Activated T-helper 1 cell treated with Interleukin-2 at 50 U/mL for 16 hours (primary cell): ENCODE measurements at places on chromosomes 2 and 18.

GRCh38 chr18:36396190-36396589, 98.7 kb downstream of the FHOD3 start:
- no peak for DNase-seq

DNA sequence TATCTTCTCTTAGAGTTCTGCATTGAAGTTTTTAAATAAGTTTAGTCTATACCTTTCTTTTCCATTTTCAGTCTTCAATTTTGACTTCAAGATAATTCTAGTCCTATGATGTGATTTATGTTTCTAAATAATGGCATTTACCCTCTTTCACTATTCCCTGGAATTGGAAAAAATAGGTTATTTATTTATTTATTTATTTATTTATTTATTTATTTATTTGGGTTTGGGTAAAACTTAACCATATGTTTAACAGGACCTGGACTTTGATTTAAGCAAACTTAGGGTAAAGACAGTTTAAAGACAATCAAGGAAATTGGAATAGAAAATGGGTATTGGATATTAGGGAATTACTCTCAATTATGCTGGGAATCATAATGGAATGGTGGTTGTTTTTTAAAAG, 182.1 kb downstream of the RPIA start:
- no peak for DNase-seq

DNA sequence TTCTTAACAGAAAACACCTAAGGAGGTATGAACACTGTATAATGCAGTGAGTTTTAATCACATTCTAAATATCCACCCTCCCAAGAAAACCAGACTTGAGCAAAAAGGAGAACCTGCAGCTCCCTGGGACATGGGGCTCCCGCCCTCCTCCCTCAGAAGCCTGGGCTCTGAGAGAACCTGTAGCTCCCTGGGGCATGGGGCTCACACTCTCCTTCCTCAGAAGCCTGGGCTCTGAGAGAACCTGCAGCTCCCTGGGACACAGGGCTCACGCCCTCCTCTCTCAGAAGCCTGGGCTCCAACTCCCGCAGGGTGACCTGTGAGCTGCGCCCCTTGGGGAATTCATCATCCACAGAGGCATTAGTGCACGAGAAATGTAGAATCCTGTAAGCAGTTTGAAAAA, 222.9 kb downstream of the SNTG2 start:
- no peak for DNase-seq

- no peak for DNase-seq
Observed at GRCh38 chr2:231348173-231348572, 47.3 kb upstream of the B3GNT7 start.

DNA sequence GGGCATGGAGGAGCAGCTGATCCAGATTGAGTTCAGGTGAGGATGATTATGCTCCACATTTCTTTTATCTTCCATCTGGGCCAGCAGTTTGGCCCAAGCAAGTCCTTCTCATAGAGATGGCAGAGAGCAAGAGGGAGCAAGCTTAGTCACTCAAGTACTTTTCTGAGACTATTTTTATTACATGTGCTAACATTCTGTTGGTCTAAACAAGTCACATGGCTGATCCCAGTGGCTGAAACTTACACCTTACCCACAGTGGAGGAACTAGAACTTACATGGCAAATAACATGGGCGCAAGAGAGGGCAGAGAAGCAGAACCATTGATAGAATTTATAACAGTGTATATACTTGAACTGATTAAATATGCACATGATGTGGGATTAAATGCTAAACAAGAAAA, 105.7 kb downstream of the KYNU start:
- no peak for DNase-seq

- DNase-seq: no peak
Observed at GRCh38 chr2:8595811-8596600, 85.8 kb upstream of the ID2 start.

DNA sequence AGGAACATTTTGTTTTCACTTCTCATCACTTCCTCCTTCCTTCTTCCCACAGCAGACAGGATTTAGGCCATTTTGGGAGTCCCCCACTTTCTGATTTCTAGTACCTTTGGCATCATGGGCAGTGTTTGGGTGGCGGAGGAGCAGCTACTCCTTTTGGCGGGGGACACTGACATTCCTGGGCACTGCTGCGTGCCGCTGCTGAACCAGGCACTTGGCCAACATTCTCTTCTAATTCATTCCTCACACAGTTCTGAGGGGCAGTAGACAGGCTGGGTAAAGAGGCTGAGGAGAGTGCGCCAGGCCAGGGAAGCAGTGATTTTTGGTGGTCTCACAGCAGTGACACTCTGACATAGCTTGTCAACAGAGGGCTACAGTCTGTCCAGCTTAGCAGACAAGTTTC, 270.2 kb downstream of the LOXHD1 start:
- DNase-seq: no peak

GRCh38 chr2:15668611-15669305, 77.1 kb downstream of the DDX1 start:
- no peak for DNase-seq

DNA sequence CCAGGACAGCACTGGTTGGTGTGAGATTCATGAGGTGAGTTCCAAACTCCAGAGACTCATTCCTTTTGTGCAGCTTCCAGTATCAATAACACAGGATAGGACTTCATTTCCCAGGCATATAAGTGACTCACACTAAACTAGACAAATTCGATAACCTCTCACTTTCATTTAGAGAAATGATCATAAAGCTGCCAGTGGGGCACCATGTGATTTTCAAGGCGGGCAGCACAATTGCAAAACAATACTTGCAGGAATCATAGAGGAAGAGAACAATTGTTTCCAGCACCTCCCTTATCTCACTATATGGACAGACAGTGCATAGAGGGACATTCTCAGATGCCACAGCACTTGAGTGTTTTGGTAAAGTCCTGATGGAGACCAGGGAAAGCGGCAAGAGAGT, 31.3 kb upstream of the DNAH7 start:
- DNase-seq: no peak

- DNase-seq: no peak
Observed at GRCh38 chr18:80105369-80106167, 3.5 kb upstream of the ADNP2 start.

DNA sequence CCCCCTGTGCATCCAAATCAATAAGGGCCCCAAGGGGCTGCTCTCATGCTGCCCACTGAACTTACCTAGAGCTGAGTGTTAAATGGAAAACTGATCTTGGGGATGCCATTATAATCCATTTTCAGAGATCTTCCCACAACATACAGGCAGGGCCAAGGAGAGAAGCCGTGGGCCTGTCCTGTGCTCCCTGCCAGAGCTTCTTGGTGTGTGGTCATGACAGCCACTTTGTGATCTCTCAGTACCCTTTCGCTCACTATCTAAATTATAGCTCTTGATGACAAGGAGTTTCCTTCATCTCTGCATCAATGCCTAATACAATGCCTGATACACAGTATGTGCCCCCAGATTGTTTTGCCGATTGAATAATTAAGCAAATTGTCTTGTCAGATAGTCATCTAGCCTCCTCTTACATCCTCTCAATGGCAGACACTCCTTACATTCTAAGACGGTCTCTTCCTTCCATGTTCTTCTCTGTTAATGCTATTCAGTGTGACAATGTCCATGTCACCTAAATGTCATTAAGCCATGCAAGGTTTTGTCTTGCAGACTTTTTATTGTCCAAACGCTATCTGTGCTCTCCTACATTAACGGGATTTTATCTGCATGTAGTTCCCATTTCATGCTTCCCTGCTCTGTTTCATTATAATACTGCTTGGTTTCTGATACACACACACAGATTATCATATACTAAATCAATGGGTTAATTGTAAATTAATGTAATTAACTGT, 5.9 kb downstream of the CSRNP3 start:
- no peak for DNase-seq

- DNase-seq: no peak
Observed at GRCh38 chr18:38427234-38427633, 861.6 kb upstream of the CELF4 start.

- no peak for DNase-seq
Observed at GRCh38 chr2:168699844-168700417, 102.5 kb upstream of the NOSTRIN start.

GRCh38 chr2:47868611-47869352, 37.5 kb downstream of the FBXO11 start:
- DNase-seq: no peak

DNA sequence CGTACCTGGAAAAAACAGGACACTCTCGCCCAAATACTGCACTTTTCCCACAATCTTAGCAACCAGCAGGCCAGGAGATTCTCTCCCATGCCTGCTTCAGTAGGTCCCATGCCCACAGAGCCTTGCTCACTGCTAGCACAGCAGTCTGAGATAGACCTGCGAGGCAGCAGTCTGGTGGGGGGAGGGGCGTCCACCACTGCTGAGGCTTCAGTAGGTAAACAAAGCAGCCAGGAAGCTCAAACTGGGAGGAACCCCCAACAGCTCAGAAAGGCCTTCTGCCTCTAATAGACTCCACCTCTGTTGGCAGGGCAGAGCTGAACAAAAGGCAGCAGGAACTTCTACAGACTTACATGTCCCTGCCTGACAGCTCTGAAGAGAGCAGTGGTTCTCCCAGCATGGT, 1202.8 kb upstream of the ACVR2A start:
- DNase-seq: no peak

GRCh38 chr18:48139431-48140347, 209.2 kb upstream of the SMAD2 start:
- DNase-seq: no peak

- peak; percentile 45 for DNase-seq
Observed at GRCh38 chr2:36597532-36598377, at the start of gene FEZ2. Gene FEZ2 (minus strand): TSS chr2:36598168. CDS start chr2:36598142, 26 bp downstream.

DNA sequence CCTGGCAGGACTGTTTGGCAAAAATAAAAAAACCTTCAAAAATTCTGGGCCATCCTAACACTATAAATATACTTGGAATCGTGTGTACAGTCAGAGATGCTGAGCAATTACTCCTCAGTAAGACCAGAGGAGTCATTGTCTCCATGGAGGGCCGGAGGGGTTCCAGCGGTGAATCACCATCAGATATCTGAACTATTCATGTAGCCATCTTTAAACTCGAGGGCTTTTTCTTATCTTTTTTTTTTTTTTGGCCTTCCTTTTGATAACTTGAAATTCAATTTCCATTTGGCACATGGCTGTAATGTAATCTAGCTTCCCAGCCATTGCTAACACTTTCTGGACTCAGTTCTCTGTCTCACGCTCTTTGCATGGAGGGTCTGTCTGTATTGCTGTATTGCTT, 7.4 kb upstream of the FHL2 start:
- no peak for DNase-seq

DNA sequence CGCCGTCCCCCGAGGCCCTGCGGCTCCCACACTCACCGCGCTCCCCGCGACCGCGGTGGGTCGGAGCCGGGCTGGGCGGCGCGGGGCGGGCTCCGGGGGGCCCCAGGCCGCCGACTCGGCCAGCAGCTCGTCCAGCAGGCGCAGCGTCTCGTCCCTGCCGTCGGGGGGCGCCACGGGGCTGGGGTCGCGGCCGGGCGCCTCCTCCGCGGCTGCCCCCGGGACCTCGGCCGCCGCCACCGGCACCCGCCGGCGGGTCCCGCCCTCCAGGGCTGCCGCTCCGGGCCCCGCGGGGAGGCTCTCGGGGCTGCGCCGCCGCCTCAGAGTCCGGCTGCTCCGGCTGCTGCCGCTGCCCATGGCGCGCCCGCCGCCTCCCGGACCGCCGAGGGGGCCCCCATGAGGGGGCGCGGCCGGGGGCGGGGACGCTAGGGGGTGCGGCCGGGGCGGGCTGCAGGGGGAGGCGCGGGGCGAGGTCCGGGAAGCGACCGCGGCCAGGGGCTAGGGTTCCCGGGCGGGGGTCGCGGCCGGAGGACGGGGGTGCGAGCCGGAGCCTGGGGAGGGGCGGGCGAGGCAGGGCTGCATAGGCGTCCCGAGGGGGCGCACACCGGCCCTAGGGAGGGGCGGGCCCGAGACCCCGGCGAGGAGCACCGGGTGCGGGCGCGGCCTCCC, at the start of gene CYS1:
Gene CYS1 (minus strand): TSS at position 542 of the 666 bp plus-strand sequence. CDS start 188 bp downstream, at position 354.
- no peak for DNase-seq

DNA sequence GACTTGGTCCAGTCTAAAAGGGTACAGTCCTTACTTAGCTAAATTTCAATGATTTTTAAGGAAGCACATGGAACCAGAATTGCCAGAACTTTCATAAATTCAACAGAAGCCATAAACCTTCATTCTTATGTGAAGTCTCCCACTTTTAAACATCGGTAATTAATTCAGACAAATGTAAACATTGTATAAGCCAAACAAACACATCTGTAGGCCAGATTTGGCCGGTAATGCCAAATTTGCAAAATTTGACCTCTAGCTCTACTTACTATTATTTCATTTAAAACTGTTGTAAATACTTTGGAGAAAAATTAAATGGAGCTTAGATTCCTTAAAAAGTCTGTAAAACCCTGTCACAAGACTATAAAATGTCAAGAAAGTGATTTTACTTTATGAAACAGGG, 83.2 kb upstream of the GALNT5 start:
- no peak for DNase-seq

- DNase-seq: peak; percentile 53
Observed at GRCh38 chr2:46297546-46298271, 502 bp downstream of the EPAS1 start.

GRCh38 chr2:230418341-230419016, 2.5 kb downstream of the SP100 start:
- DNase-seq: no peak

DNA sequence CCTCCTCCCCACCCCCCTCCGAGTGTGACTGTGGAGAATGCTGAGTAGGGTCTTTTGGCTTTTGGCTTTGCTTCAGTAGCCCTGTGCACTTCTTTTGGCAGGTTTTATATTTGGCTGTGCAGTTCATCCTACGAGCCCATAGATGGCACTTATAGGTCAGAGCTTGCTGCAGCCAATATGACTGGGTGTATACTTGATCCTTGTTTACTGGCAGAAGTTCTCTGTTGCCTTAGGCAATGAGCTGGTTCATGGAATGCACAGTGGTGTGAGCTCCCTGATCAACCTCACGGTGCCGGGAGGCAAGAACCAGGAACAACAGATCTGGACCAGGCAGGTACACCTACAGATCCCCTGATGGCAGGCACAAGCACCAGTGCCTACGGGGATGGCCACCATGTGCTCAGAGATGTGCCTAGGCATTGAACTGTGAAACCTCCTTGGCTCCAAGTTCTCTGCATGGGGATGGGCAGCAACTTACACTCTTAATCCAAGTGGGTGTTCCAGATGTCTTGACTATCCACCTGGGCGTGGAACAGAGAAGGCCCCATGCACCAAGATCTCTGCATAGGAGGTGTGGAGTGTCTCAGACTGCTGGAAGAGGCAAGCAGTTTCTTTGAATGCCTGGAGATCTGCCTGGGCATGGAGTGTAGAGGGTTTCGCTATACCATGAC, 190.4 kb downstream of the KIAA1328 start:
- no peak for DNase-seq

DNA sequence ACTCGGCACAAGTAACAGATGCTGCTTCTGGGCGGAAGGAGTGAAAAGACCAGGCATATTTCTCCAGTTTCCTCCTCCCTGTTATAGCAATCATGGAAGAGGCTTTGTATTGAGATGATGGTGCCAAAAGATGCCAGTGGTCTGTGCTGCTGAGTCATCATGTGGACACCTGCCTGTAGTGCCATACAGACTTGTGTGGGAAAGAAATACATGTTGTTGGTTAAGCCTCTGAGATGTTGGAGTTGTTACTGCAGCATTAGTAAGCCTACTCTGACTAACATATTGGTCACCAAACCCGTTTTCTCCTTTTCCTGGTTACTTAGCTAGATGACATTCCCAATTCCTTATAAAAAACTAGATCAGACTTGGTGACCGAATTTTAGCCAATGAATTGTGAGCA, 356.9 kb downstream of the ZNF521 start:
- no peak for DNase-seq
